ENCODE measurements at places on chromosomes 6 and 20.

DNA sequence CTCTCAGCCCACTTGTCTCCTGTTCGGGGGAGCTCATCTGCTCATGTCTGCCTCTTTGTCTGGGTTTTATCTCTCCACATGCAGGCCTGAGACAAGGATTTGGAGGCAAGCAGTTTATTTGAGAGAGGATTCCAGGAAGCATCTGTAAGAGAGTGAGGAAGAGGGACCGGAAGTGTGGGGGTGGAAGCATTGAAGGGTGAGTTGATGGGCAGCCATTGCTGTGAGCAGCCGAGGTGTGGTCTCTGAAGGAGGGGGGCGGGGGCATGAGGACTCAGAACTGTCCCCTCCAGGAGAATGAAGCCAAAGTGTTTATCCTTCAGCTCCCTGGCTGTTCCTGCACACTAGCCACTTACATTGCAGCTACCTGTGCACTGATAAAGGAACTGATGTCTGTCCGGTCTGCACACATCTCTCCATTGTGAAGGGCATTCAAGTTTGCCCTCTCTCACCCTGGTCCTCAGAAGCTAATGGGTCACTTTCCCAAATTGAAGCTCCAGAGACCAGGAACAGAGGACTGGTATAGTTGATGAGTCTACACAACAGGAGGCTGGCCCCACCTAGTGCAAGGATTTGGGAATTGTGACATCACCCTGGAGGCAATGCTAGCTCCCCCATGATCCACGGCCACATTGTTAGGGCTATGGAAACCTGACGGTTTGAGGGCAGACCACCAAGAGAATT lies 100.5 kb upstream of the FOXA2 start:
- no peak for DNase-seq

- no peak for DNase-seq
These were observed 148.8 kb downstream of the CFAP61 start for GRCh38 chr20:20201124-20201523.

DNA sequence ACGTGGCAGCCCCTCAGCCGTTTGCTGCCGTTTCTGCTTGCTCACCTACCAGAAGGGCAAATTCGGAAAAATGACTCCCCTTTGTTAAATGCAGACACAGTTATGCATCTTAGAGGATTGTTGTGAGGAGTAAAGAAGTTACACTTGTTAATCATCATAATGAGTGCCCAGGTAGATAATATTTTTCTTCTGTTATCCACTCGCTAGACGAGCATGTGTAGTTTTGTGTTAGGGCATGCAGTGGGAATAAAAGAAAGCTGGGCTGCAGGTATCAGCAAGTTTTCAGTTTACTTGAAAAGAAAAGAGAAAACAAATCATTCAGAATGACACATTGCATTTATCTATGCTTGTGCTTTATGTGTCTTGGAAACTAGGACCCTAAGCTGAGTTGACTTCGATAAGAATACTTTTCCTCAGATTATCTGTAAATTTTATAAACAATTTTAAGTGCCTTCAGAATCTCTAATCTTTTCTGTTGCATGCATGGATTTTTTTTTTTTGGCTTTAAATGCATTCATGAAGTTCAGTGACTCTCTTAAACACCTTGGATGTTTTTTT lies 365.3 kb downstream of the QKI start:
- DNase-seq, result no peak

DNA sequence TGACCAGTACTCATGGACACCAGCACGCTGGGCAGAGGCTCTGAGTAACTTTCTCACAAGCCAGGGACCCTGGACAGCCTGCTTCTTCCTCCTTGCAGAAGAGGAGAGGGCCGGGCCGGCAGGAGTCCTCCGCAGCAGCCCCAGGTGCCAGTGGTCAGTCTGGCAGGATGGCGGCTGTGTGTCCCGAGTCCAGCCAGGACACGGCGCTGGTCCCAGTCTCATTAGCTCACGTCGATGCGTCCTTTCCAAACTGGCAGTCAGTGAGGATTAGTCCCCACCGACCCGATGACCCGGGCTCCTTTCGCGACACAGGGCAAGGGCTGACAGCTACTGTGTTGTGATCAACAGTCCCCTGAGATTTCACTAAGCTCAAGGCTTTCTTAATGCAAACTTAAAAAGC lies 267.0 kb downstream of the TAF4 start:
- no peak for DNase-seq

DNA sequence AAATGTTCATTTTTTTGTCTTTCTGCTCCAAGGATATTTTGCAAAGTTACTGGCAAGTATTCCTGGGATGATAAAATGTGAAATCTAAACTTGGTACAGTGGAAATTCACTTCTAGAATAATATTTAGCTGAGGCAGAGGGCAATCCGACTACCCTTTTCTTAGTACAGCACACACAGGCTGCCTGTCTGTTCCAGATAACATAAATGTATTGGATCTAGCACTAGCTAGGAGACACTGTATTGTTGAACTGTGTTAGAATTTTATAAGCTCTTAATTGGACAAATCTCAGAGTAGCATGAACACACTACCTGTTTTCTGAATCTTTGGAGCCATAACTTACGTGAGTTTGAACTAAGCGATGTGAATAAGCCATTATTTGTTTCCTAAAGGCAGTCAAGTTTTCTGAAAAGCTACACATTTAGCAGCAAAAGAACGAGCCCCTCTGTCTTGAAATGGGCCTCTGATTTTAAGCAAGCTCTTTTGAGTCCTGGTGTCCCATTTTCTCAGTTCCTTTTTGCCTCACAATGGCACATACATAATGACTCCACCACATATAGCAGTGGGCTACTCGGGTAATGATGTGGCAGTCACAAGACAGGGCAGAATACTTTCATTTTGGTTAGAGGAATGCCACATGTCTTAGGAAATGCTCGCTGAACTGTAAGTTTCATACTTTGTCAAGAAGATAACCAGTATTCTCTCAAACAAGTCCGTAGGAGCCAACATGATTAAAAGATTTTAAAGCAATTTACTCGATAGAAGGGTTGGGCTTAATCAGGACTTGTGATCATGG lies 116.5 kb upstream of the ESR1 start:
- DNase-seq, result peak; percentile 49

- no peak for DNase-seq
These were observed 26.0 kb upstream of the CCND3 start for GRCh38 chr6:41967312-41968287.

GRCh38 chr6:170017603-170018320 lies 266.3 kb downstream of the ERMARD start:
- DNase-seq, result no peak

DNA sequence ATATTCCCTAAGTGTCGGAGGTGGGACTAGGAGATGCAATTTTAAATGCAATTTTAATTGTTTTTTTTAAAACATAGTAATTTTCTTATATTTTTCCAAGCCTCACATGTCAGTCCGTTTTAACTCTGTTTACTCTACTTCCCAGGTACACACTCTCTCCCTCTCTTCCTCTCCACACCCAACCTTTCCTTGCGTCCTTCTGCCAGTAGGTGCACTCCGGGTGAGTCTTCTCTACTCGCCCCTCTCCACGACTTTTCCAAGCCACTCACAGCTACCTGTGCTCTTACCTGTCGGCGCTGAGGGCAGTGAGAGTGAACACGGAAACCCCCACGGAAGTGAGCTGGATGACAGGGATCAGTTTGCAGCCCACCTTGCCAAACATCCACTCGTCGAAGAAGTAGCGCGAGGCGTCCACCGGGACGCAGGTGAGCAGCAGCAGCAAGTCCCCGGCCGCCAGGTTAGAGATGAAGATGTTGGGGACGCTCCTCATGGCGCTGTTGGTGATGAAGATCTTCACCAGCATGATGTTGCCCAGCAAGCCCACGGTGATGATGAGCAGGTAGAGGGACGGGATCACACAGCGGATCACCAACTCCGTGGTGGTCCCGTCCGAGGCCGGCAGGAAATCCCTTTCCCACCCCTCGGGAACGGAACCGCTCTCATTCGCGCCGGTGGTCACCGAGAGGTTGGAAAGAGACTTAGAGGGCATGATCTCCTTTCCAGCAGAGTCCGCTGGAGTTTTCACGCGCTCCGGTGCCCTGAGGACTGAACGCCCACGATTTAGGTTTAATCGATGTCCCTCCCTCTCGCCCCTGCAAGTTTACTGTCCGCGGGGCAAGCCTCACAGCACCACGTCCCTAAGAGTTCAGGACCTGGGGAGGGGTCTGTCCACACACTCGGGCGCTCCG lies 44.5 kb upstream of the GJE1 start:
- DNase-seq, result no peak

- no peak for DNase-seq
These were observed 30.6 kb downstream of the TFEB start for GRCh38 chr6:41704656-41705310.

DNA sequence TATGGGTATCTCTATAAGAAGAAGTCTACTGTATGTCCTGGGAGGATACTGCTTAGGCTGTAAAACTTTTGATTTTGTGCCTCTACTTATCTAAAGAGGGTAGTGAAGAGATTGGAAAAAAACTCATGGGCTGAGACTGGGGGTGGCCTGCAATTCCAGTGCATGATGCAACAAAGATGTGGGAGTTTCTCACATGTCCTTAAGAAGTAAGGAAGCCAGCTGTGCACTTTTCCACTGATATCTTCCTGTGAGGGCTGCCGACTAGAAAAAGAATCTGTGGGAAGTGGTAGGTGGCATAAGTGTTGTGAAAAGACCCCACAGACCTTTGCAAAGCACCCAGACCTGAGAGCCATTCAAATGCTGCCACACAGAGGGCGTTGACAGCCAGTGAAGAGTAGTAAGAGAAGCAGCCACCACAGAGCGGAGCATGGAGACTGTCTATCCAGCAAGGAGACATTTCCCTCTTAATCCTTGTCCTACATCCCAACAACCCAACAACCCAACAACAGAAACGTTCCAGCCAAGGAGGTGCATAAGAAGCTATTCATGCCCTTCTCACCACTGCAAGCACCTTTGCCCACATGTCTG lies 65.1 kb downstream of the PFDN4 start:
- DNase-seq, result no peak

Data from activated CD8-positive, alpha-beta T cell treated with anti-CD3 and anti-CD28 coated beads, Interleukin-2, amount 10 ng/mL, durations not matched to agents 7 days and 5 days (primary cell).